ENCODE measurements at places on chromosomes 16 and 17.

GRCh38 chr17:29376667-29377270 is 13.4 kb upstream of the TAOK1 start:
- peak; percentile 84 for ATAC-seq

- ATAC-seq = peak; percentile 53
These were observed 42.6 kb downstream of the KLHDC4 start for GRCh38 chr16:87723226-87723623.

- ATAC-seq = no peak
These were observed 681.4 kb downstream of the WWOX start for GRCh38 chr16:78780808-78781207.

DNA sequence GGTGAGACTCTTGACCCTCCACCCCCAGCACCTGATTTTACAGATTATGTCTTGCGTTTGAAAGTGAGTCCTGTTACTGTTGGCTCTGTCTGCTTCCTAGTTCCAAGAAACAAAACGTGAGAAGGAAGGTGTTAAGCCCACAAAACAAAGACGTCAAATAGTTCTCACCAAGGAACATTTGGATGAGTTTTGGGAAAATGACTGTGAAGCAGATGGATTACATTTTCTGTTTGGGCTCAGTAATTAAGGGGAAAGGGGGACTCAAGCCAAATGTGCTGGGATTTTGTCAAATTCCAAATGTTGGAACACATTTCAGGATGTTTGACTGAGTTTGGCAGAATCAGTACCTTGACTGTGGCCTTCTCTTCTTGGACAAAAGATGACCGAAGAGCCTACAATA is 71.2 kb downstream of the PCTP start:
- no peak for ATAC-seq

GRCh38 chr16:50067290-50067853 is 1.6 kb downstream of the HEATR3 start:
- no peak for ATAC-seq

DNA sequence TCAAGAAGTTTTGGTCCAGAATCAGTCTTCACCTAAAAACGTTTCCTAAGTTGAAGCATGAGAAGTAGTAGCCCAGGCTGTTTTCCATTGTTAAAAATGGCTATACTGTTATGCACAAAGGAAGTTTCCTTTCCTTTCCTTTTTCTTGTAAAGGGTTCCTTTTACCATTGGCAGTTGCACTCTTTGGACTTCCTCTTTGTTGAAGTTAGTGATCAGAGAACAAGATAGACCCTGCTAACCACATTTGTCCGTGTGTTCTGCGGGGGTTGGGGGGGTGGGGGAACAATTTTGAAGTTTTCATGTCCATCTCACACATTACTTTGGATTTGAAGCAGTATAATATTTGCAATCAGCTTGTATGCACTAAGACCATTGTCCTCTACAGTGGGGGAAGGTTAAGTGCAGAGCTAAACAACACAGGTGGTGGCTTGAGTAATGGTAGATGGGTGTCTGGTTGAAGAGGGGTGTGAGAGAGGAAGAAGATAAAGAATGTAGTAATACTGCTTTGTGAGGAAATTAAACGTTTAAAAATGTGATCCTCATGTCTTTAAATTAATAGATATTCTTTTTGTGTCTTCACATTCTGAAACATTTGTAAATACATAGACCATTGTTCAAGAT is 1.4 kb downstream of the LPCAT2 start:
- no peak for ATAC-seq

- ATAC-seq = no peak
These were observed 6.1 kb upstream of the UQCRC2 start for GRCh38 chr16:21946889-21947635.

DNA sequence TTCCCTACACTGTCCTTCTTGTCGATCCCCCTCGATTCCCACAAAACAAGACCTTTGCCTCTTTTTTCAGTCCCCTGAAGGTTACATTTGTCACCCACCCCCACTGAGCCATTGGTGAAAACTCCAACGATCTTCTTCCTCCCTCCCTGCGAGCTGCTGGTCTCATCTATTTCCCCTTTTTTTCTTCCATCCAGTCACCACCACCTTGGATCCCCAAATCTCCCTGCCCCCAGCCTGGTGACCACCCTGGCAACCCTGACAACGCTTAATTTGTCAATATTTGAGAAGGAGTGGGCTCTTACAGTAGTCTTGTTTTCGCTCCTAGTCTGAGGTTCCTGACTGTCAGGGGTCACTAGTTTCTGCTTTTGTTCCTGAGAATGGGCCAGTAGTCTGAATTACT is 62.9 kb downstream of the SMPD3 start:
- no peak for ATAC-seq

- ATAC-seq = peak; percentile 81
These were observed at the start of gene TMEM98 for GRCh38 chr17:32927724-32928585. TMEM98 (plus strand) TSS chr17:32928153; CDS start chr17:32931529, 3,376 bp downstream.

GRCh38 chr17:75272848-75273184 is 1.8 kb upstream of the MIF4GD start:
- no peak for ATAC-seq

GRCh38 chr17:41888332-41888965 is 23.2 kb upstream of the KLHL11 start:
- ATAC-seq = no peak

DNA sequence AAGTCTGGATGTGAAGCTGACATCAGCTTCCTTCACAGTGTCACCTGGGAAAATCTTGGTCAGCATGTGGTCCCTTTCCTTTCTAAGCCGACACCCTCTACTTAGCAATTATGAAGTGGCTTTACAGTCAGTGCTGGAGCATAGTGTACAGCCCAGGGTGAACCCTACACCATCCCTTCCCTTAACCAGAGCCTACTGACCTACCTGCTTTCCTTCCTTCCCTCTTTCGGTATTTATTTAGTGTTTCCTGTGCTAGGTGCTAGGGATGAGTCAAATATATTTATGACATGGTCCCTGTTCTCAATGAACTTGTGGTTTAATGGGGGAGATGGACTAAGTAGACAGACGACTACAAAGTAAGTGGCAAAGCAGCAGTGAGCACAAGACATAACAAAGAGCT is 77.5 kb downstream of the CDK5R1 start:
- no peak for ATAC-seq

- ATAC-seq = no peak
These were observed 17.5 kb downstream of the OTOP3 start for GRCh38 chr17:74953134-74953687.

DNA sequence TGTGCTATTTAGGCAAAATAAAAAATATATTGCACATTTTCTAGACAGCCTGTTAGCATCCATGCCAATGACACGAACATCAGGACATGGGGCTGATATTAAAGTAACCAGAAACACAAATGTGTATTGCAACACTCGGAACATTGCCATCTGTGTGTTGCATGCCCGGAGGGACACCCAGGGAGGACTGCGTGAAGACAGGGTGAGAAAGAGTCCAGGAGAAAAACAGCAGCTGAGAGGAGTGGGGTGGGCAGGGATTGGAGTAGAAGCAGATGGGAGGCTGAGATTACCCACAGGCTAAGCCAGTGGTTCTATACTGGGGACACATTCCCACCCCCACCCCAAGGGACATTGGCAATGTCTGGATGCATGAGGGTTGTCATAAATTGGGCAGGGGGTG is 114.8 kb downstream of the GRIN2A start:
- ATAC-seq = no peak
